Endothelial cell of umbilical vein (primary cell): ENCODE measurements at places on chromosomes 4 and X.

- DNase-seq: no peak
These were observed 67.0 kb upstream of the MSX1 start for GRCh38 chr4:4792466-4792865.

- no peak for DNase-seq
These were observed 19.8 kb upstream of the BEND4 start for GRCh38 chr4:42172128-42172790.

DNA sequence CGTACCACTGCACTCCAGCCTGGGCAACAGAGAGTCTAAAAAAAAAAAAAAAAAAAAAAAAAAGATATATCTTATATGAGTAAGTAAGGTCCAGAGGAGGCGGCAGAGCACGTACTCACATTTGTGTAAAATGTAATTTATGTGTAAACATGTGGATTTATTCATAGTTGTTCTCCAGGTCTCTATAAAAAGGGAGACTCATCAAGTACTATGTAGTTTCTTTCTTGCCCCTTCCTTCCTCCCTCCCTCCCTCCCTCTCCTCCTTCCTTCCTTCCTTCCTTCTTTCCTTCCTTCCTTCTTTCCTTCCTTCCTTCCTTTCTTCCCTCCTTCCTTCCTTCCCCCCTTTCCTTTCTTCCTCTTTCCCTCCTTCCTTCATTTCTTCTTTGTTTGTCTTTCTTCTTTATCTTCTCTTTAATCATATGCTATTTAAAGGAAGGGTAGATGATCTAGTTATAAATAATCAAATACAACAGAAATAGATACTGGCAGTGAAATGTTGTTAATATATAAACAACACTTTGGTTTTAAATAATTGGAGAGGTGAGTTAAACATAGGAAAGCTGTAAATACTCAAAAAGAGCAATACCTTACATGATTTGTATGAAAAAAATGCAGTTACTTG, 344.8 kb downstream of the ANK2 start:
- DNase-seq: no peak

DNA sequence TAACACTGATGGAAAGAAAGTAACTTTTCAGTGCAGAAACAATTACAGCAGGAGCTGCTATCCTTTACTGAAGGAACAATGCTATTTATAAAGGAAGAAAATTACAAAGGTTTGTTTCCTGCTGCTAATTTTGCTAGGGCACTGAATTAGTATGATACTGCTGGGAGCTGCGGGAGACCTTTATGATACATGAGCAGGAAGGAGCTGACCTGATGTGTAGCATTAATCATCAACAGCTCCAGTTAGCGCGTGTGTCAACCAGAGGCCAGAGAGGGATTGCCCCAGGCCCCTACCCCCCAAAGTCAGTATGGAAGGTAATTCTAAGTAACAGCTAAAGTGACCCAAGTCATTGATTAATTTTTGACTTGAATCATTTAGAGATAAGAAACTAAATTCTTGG, 728.9 kb downstream of the PCDH18 start:
- DNase-seq: peak; percentile 14

DNA sequence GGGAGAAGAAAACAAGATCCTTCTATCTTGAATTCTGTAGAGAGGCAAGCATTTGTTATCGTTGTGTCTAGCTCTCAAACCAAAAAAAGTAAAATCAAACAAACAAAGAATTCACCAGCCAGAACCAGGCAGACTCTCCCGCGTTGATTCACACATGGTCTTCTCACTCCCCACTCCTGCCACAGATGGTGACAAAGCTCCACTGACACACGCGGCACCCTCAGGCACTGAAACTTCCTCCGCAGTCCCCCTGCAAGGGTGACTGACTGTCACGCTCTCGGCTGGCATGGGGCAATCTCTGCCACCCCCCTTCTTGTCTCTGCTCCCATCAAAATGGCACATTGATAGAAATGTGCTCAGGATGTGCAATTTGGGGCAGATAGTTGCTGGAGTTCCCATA, 304.9 kb downstream of the DHX15 start:
- no peak for DNase-seq

DNA sequence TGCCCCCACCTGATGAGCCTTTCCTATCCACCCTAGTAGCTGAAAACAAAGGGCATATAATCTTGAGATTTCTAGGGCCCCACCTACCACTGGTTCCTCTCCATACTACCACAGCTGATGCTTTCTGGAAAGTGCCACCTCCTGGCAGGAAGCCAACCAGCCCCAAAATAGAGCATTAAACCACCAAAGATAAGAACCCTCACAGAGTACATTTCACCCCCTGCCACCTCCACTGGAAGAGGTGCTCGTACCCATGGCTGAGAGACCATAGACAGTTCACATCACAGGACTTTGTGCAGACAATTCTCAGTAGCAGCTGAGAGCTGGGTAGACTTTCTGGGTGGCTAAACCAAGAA, 94.1 kb downstream of the IRS4 start:
- no peak for DNase-seq

GRCh38 chr4:85703096-85703495, 228.1 kb downstream of the ARHGAP24 start:
- DNase-seq: no peak

- no peak for DNase-seq
These were observed 221.9 kb downstream of the SNCA start for GRCh38 chr4:89615051-89615450.

DNA sequence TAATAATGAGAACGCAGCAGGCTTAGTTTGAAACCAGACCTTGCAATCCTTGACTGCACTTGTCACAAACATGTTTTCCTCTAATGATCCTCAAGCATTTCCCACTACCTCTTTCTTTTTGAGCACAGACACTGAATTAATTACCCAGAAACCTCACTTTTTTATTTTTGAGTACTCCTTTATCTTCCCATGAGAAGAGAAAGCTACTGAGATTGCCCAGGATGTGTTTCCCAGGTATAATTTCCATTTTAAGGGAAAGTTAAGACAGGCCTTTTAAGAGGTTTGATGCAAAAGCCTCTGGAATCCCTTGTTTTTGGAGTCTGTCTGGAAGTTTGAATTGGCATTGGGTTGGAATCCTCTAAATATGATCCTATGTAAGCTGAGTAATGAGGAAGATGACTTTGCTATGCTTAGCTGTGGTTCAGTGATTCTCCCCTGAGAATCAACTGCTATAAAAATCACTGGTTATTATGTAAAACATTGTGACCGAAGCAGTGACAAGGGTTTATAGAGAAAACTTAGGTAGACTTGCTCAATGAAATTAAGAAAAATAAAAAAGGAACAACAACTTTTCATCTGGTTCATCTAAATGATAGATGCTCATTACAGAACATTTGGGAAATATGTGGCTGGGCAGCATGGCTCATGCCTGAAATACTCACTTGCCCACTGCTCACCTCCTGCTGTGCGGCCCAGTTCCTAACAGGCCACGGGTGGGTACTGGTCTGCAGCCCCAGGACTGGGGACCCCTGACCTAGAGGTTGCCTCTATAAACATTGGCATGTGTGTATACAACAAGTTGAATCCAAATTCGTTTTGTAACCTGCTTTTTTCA, 10.8 kb upstream of the RHOH start:
- DNase-seq: no peak

DNA sequence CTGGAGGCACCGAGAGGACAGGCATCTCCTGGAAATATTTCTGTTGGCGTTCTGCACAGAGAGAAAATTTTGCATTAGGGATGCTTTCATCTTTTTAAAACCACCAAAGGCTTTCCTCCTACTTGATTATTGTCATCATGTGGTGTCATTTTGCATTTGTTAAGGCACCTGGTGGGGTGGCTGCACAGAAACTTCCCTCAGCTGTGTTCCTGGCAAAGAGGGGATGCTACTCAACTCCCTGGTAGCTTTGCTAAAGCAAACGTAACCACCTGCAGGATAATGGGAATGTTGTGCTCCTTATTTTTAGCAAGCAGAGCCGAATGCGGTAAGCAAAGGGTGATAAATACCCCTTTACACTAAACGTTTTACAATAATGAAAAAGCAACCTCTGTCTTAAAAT, 229.8 kb downstream of the STIM2 start:
- no peak for DNase-seq

DNA sequence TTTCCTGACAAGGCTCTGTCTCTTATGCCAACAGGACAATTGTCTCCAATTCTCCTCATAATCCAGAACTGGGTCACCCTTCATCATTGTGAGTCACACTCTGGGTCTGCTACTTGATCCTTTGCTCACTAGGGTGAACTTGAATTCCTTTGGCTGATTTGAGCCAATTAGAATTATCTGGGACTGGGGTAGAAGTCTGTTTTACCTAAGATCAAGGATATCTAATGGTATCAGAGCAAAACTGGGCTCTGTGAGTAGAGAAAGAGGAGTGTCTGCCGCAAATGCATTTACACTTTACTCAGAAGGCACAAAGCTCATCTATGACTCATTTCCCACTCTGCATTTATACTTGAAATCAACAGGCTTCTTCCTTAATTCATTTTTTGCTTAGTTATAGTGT, 72.6 kb downstream of the PITX2 start:
- peak; percentile 66 for DNase-seq

DNA sequence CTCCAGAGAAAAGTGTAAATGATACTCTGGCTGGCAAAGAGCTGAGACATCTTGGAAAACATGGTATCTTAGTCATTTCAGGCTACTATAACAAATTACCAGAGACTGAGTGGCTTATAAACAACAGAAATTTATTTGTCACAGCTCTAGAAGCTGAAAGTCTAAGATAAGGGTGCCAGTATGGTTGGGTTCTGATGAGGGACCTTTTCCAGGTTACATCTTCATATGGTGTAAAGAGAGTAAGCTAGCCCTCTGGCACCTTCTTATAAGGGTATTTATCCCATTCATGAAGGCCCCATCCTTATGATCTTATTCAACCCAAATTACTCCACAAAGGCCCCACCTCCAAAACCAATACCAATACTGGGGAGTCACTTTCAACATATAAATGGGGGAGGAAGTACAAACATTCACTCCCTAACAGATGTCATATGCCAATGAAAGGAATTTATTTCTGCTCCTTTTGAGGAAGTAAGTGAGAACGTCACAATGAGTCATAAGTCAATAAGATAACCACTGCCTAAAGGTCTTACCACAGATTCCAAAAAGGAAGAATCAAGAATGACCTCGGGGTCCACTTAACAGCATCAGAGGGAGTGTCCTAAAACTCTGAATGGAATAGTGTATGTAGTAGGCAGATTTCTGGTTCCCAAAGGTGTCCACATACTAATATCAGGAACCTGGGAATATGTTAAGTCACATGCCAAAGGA, 246.6 kb downstream of the OPHN1 start:
- DNase-seq: peak; percentile 26

- DNase-seq: no peak
These were observed 10.5 kb downstream of the USP11 start for GRCh38 chrX:47243351-47243750.

DNA sequence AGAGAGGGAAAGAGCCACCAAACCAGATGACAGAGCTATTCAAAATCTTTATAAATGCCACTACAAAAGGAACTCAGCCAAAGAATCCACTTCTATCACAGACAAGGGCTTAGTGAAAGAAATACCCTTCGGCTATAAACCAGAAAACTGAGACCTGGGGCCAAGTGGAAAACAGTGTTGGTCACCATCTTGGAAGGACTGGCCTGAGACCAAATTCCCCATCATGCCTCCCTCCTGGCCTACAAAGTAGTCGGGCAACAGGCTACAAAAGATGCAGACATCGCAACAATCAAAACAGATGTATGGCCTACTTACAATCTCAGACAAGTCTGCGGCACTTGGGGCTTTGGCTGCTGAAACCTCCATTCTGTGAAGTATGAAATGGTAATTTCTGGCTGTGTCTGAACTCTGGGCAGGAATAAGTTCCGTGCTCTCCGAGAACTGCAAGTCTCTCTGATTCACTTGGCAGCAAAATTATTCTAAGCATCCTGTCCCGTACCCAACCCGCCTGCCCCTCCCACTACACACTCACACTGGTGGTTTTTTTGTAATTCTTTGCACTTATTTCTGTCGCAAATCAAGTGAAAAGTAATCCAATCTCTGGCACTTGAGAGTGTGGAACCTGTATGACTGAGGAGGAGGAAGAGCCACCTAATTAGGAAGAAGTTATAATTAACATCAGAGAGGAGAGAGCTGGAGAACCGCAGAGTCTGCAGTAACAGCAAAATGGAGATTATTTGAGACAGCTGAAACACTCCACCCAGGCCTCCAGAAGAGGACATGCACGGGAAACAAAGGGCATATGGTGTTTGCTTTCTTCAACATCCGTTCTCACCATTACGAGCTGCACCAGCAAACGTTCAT, 87.8 kb downstream of the SH3KBP1 start:
- DNase-seq: peak; percentile 55

DNA sequence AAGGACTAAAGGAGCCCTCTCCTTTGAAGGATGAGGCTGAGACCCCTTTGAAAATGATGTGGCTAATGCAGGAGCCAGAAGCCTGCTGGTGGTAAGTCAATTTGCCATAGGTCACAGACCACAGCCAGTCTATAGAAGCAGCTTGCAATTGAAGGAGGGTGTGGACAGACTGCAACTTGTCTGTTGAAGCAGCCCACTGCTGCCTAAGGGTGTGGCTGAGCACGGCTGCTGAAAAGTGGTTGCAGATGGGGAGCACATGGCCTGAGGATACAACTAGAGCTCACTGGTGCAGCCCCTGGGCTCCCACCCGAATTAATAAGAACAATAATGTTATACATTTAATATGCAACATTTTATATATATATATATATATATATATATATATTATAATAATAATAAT, 11.4 kb upstream of the EXOC1L start:
- no peak for DNase-seq

DNA sequence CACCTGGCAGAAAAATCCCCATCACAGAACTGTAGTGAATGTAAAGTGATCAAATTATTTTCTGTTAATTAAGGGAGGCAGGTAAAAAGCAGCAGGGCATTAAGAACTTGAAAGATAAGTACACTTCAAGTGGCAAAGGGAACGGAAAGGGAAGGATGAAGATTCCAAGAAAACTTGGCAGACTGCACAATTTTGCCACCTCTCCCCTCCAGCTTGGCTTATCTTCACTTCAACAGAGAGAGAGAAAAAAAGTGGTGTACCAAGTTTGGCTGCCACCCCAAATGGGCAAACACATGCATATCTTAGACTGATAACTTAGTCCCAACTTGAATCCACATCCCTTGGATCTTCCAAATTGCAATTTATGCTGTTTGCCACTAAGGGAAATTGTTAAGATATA, 598.1 kb upstream of the ACTRT1 start:
- DNase-seq: no peak

GRCh38 chrX:63363788-63364187, 12.7 kb upstream of the SPIN4 start:
- DNase-seq: no peak

DNA sequence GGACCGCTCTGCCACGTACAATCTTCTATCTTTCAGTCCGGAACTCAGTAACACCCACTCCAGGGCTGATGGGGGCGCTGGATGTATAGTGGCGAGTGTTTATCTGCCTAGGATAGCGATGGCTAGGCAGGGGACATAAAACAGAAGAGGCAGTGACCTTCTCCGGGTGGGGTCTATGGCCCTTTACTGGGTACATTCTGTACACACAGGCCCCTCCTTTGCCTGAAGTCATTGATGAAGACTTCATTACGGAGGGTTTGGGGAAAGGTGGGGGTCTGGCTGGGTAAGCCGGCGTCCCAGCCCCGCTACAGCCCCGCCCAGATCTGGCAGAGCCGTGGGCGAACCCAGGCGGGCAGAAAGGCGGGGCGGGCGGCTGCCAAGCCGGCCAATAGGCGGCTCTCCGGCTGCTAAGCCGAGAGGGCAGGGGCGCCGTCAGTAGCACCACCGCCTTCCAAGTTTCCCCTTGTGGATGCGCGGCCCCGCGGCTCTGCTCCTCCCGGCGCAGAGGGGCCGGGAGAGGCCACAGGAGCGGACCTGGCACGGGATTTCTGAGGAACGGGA, at the start of gene CHST7:
Gene CHST7 (plus strand): TSS at position 435 of the 561 bp plus-strand sequence. CDS start 167 bp downstream, outside the sequence.
- peak; percentile 75 for DNase-seq

- no peak for DNase-seq
These were observed 10.4 kb upstream of the DRD5 start for GRCh38 chr4:9771034-9771433.
